Iris pigment epithelial cell (primary cell): ENCODE measurements at places on chromosomes 11 and 22.

DNA sequence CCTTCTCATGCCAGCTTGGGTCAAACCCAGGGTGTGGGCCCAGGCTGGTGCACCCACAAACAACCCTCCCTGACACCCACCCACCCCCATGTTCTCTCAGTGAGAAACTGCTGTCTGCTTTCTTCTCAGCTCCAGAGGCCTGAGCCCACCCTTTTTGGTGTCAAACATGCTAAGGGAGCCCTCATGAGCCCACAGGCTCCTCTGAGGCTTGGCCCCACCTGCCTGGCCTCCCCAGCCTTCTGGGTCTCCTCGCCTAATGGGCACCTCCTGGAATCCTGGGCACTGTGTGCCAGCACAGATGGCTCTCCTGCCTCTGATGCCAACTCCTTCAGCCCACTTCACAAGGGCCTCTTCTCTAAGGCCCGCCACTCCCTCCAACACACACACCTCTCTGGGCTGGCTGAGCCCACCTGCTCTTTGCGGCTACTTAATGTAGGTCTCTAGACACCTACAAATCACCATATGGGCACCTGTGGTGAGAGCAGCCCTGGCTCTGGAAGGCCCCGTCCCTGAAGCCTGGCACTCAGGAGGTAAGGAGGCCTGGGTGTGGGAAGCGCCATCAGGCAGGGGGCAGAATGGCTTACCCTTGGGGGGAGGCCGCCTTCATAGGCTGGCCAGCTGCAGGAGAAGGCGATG, 4.4 kb downstream of the NAGA start:
- no peak for DNase-seq

DNA sequence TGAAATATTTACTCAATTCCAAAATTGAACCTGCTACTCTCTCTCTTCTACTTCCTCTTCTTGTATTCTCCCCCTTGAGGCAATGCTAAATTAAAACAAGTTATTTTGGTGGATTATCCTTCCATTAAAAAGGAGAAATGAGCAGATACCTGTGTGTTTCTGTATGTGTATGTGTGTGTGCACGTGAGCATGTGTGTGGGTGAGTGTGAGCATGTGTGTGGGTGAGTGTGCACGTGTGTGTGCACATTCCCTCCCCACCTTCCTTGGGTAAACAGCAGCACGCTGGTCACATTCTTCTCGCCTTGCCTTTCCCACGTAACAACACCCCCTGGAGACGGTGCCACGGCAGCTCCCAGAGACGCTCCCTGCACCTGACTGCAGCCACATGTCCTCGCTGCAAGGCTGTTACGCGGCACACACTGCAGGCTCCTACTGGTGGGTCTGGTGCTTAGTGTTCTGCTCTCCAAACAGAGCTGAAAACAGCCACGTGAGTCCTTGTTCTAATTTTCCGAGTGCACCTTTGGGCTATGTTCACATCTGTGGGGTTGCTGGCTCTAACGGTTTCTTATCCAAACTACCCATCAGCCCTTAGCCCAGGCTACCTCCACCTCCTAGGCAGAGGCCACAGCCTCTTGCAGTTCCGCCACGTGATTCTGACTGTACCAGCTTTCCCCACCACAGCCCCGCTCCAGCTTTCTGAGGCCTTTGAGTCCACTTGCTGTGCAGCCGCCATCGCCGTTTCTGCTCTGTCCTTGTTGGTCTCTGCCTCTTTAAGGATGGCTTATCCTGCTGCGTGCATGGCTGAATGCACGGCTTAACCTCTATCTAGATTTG, 123.4 kb downstream of the CTTN start:
- no peak for DNase-seq

GRCh38 chr22:49364398-49364797, 463.3 kb downstream of the BRD1 start:
- DNase-seq = no peak

- DNase-seq = peak; percentile 96
Observed at GRCh38 chr11:3123761-3124733, 41.1 kb downstream of the OSBPL5 start.

DNA sequence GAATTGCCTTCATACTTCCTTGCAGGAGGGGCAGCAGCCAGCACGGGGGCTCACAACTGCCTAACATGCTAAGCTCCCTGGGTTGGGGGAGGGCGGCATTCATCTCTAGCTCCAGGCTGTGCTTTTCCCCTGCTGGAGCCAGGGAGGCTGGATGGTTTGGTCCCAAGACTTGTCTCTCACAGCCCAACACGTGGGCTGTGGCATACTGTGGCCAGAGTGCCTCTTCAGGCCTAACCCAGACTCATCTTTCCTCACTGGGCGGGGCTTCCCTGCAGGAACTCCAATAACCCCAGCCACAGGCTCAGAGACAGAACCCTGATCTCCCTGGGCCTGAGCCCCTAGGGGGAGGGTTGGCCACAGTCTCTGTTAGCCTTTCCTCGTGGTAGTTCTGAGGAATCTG, 121.9 kb upstream of the PLET1 start:
- DNase-seq = no peak

- DNase-seq = no peak
Observed at GRCh38 chr11:101180481-101180880, 50.9 kb upstream of the PGR start.

GRCh38 chr11:68343761-68344256, 31.4 kb downstream of the LRP5 start:
- DNase-seq = no peak

- peak; percentile 19 for DNase-seq
Observed at GRCh38 chr11:115199481-115200069, 304.6 kb downstream of the CADM1 start.

- peak; percentile 31 for DNase-seq
Observed at GRCh38 chr11:68383976-68384501, 71.6 kb downstream of the LRP5 start.

- DNase-seq = peak; percentile 68
Observed at GRCh38 chr11:34721646-34722045, 100.8 kb downstream of the EHF start.

DNA sequence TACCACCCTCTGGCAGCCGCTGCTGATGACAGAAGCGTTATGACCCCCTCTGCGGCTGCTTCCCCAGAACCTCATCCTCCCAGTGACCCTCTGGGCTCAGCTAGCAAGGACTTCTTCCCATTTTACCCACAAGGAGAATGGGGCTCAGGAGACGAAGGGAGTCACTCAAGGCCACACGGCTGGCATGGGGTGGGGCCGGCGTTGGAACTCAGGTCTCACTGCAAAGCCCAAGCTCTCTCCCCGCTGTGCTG, 16.8 kb upstream of the SUN2 start:
- DNase-seq = no peak

DNA sequence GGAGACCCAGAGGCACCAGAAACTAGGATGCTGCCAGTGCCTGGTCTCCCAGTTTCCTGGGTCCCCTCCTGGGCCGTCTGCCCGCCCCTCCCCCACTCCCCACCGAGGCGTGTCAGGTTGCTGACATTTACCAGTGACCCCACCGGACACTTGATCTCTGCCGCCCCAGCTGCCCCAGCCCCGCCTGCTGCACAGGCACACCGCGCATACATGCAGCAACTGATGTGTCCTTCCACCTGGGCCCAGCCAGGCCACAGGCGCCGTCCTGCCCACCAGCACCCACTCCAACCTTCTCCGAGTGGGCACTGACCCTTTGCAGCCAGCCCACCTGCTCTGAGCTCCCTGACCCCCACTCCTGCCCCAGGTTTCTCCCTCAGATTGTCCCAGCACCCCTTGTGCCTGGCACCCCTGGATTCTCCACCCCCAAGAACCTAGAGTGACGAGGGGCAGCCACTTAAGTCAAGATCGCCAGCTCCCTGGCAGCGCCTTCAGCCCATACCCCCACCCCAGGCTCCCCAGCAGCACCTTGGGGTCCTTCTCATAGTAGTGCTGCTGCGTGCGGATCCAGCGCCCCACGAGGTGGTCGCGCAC, 548 bp downstream of the PYGM start:
- DNase-seq = no peak

DNA sequence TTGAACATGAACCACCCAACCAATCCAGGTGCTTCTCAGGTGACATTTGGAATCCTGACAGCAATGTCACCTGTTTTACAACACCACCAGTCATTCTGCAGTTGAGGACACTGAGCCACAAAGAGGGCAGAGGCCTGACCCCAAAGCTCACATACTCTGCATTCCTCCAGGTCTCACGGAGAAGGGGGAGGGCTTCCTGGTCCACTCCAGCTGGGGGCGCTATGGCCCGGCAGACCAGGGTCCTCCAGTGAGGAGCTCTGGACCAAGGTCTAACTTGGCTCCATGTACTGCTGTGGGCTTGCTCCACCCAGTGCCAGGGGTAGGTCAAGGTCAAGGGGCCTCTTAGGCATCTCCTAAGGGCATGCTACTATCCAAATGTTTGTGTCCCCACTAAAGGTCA, 1.5 kb upstream of the PNPLA3 start:
- DNase-seq = no peak

DNA sequence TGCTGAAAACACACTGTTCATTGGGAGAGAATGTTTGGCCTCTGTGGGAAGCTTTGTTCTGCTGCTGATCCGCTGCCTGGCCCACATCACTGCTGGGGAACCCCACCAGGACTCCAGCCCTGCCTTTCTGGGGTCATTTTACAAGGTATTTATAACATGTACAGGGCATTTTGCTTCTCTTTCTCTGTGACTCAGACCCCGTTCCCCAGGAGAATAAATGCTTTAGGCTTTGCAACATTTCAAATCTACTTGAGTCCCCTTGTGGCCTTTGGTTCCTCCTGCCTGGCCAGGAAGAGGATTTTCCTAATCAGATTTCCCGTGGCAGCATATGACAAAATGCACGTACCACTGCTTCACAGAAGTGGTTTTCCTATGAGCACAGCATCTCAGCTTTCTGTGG, 43.0 kb downstream of the BTG4 start:
- DNase-seq = peak; percentile 48
